T47D (cell line): ENCODE measurements at places on chromosomes 3 and 15.

DNA sequence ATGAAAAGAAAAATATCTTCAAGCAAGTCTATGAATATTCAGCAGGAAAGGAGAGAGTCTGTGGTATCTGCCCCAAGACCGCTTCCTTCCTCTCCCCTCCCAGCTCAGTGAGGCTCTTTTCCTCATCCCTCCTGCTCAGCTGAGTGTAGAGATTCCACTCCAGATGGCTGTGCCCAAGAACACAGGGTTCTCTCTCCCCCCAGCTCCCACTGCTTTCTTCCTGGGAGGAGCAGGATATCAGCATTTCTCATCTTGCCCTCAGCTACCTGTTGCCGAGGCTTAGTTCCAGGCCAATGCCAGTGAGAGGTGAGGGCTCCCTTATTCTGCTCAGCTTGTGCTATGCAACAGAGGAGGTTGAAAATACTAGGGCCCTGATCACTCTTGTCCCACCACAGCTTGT is 211.9 kb downstream of the SV2B start:
- no peak for DNase-seq

GRCh38 chr3:27554706-27555105 is 70.5 kb upstream of the SLC4A7 start:
- no peak for DNase-seq

DNA sequence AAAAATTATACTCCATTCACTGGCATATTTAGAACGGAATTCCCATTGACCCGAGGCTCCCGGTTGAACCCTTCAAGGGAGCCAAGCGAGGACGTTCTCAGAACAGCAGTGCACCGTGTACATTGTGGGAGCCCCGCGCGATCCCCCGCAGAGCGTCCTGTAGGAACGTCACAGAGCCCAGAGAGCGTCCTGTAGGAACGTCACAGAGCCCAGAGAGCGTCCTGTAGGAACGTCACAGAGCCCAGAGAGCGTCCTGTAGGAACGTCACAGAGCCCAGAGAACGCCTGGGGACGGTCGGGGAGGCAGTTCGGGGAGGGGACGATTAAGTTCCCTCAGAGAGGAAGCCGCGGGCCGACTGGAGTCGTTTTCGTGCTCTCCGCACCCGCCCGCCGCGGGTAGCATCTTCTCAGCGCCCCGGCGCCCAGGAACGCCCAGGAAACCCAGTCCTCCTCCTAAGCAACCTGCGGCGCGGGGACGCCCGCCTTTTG is 506 bp upstream of the ATP1B3 start:
- peak; percentile 82 for DNase-seq

GRCh38 chr3:124298951-124299350 is 307.0 kb upstream of the ROPN1 start:
- peak; percentile 83 for DNase-seq

- DNase-seq = no peak
These were observed 23.1 kb upstream of the MBNL1 start for GRCh38 chr3:152245498-152246170.

DNA sequence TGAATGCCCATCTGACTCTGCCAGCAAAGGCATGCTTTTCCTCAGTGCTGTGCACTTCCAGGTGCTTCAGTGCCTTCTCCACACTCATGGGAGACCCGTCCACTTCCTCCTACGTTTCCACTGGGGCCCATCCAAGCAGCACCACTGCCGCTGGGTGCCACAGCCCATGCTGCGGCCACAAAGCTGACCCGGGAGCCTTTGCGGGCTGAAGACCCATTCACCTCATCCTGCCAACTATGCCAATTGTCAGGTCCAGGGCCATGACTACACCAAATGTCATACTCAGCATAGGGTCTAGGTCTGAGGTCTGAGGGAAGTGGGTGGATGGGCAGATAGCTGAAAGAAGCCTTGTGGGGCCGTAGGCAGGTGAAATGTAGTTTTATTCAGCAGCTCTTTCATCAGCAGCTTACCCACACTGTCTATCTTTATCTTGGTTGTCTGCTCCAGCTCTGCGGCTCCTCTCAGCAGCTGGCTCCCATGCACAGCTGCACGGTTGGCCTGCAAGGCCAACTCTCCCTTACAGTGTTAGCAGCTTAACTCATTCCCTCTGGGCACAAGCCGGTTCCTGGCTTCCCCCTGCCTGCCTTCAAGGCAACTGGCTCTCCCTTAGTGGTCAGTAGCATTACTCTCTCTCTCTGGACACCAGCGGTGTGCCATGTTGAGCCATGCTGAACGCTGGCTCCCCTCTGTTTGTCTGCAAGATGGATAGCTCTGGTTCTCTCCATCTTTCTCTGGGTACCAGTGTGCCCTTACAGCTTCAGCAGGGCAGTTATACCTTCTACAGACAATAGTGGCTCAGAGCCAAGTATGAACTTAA is 63.7 kb upstream of the SIAH2 start:
- no peak for DNase-seq

- DNase-seq = no peak
These were observed 1043.5 kb upstream of the ALCAM start for GRCh38 chr3:104323226-104323625.

DNA sequence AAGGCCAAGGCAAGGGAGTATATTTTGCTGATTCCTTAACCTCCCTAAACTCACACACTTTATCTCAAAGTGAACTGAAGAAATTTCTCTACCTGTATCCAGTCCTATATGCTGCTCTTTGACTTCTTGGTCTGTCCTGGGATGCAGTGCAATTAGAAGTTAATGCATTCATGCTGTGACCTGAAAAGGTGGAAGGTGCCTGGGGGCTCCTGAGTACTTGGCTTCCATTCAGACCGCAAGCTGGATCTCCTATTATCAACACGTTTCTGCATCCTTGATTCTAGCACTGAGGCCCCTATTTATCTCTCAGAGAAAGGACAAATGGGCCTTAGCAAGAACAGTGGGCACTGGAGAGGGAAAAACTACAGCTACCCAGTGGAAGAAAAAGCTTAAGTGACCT is 17.7 kb upstream of the CADPS start:
- DNase-seq = no peak

- DNase-seq = no peak
These were observed 167.6 kb upstream of the CADPS start for GRCh38 chr3:63042833-63043232.

GRCh38 chr3:14467814-14468620 is 65.6 kb downstream of the SLC6A6 start:
- peak; percentile 43 for DNase-seq

- DNase-seq = no peak
These were observed 11.3 kb downstream of the PFN2 start for GRCh38 chr3:149959443-149959842.

- DNase-seq = no peak
These were observed 166.3 kb upstream of the CHRM5 start for GRCh38 chr15:33801954-33802353.

- no peak for DNase-seq
These were observed 318.2 kb upstream of the TMCO5A start for GRCh38 chr15:37616215-37616614.

GRCh38 chr15:77037388-77038209 is 33.3 kb downstream of the TSPAN3 start:
- no peak for DNase-seq

DNA sequence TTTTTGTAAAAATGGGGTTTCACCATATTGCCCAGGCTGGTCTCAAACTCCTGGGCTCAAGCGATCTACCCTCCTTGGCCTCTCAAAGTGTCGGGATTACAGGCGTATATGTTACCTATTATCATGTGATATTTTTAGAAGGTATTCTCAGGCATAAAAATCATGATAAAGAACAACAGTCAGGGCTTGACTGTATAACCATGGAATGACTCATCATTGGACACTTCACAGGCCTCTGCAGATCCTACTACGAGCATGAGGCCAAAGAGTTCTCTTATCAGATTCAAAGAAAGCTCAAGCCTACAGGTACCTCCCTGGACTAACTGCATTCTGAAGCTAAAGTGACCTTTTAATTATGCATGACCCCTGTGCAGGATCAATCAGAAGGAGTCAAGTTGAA is 91.7 kb upstream of the PRICKLE2 start:
- DNase-seq = no peak

DNA sequence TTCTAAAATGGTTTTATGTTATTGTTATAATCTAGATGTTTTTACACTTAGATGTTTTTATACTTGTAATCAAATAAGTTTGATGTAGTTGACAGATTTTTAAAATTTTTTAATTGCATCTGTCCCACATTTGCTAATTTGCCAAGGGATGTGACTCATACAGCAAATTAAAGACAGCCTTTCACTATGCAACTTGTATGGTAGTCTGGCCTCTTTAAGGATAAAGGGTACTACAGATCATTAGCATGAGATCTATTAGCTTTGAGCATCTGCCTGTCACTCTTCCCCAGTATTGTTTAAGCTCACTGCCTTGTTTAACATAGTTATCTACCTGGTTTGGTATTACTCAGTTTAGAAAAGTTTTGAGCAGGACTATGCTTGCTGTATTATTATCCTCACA is 83.0 kb downstream of the NPTN start:
- DNase-seq = no peak

DNA sequence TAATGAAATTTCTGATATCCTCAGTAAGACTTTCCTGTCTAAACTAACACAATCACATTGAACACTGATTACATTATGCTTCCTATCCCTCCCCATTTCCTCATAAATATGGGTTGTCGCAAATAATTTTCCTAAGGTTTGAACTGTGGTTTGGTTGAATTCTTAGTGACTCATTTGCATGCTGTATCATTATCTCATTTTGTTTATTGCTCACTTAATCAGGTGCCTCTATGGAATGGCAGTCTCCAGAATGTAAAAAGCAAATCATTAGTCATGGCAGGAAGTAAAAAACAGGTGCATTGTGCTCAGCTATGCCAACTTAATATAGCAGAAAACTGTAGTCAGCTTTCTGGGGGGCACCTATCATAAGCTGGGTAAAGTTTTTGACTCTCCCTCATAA is 216.0 kb upstream of the ZBTB20 start:
- DNase-seq = no peak

- DNase-seq = no peak
These were observed 79.4 kb downstream of the KLF15 start for GRCh38 chr3:126277629-126278378.

- DNase-seq = no peak
These were observed 15.4 kb upstream of the COMMD2 start for GRCh38 chr3:149767720-149768119.

DNA sequence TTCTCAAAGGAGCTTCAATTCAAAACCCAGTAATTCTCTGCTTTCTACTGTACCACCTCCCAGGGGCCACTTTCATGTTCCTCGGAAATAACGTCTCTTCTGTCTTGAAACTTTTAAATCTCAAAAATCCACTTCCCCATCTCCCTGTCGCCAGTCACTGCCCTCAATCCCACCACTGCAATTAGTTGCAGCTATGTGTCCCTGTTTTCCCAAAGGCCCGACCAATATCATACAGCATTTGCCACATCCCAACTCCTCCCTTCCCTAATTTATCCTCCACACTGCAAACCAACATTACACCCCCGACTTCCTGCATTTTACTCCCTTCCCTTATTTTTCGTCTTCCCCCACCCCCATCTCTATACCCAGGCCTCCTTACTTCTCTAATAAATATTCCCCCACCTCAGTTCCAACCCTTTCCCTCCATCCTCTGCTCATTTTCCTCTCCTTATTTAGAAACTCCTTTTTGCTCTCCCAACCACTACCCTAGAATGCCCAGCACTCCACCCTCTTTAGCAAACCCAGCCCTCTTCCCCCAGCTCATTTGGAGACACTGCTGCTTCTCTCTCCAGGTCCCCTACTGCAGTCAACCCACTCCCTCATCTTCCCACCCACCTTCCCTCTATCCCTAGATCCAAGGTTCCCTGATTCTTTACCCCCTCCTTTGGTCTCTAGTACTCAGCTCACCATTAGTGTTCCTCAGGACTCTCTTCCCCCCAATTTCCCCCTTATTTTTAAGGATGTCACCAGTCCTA is 1.1 kb downstream of the NPTN start:
- DNase-seq = peak; percentile 38

DNA sequence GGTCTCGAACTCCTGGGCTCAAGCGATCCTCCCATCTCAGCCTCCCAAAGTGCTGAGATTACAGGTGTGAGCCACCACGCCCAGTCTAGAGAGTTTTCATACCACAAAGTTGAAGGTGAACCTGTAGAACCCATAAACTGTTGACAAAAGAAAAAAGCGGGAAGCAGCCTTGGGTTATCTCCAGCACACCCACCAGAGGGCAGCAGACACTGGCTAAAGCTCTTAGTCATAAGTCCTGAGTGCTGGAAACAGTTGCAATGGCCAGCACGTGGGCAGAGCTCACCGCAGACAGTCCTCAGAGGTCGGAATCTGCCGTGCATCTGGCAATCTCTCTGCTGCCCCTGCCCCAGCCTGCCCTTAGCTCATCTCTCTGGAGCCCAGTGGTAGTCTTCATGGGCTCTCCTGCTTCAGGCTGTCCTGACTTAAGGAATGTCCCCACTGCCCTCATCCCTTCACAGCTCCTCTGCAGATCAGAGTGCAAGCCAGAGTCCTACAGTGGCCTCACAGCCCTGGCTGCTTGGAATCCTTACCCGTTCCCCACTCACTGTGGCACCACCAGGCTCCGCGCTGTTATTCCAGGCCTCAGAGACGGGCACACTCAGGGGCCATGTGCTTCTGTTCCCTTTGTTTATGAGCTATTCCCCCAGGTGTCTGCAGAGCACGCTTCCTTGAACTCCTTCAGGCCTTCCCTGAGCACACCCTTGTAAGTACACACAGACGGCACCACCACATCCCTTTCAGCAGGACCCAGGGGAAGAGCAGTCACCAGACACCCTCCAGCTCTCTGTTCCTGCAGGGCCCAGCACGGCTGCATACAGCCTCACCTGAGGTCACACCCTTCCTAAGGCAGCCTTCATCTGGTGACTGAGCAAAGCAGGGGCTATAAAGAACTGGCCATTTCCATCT is 8.8 kb upstream of the ELP6 start:
- peak; percentile 89 for DNase-seq

DNA sequence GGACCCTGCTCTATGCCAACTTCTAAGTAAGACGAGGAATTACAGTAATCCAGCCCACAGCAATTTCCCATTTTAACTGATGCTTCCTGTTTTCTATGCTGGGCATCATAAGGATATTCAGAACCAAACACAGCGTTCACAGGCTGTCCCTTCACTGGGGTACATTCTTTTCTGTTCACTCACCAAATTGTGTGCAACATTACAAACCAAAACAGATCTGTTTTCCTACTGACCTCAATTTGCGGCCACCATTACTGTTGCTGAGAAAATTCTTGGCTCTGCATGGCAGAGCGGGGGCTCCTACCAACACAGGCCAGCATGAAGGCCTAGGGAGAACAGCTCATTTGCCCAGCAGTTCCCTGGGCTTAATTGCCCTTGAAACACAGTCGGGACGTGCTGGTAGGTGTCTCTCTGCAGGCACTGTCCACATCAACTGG is 76.5 kb downstream of the MYO1E start:
- DNase-seq = no peak
